ENCODE measurements at places on chromosomes 7 and 10. TPM values are rescaled to one million over a fixed set of nuclear protein-coding genes. Genes with fewer than 3 reads are reported as not detected.

GRCh38 chr7:137957887-137958286, 44.0 kb downstream of the CREB3L2 start:
- DNase-seq = peak; percentile 70

DNA sequence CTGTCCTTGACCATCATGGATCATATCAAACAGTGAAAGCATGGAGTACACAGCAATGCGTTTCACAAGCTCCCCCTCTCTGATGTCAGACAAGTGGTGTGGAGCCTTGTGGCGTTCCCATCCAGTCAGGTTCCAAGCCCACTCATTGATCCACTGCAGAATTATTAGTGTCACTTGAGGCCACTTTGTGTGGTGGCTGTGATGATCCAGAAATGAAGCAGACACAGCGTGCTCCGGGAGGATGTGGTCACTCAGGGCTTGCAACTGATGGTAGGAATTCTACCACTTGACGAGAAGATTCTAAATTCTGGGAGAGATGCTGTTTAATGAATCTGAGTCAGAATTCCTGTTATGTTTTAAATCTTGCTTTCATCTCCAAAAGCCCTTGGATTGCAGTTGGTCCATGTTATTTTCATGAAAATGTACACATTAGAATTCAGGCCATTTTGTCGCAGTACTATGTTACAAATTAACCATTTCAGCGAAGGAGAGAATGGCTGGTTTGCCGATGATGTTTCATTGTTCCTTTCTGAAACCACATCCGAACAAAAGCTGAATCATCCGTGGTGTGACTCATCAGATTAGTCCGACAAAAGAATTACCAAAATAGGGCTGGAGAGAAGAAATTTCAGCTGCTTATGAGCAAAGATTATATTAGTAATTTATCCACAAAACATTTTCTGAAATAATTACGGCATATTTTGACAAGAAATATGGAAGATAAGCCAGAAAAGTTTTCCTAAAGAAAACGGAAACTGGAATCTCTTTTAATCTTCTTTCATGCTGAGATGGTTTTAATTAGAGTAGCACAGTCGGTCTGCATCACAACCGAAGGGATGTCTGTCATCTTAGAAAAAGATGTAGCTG, 48.1 kb downstream of the INSYN2A start:
- DNase-seq = no peak

GRCh38 chr10:69845574-69846292, 44.0 kb downstream of the COL13A1 start:
- DNase-seq = peak; percentile 90

GRCh38 chr7:22561895-22562593, 62.1 kb upstream of the STEAP1B start:
- DNase-seq = no peak

DNA sequence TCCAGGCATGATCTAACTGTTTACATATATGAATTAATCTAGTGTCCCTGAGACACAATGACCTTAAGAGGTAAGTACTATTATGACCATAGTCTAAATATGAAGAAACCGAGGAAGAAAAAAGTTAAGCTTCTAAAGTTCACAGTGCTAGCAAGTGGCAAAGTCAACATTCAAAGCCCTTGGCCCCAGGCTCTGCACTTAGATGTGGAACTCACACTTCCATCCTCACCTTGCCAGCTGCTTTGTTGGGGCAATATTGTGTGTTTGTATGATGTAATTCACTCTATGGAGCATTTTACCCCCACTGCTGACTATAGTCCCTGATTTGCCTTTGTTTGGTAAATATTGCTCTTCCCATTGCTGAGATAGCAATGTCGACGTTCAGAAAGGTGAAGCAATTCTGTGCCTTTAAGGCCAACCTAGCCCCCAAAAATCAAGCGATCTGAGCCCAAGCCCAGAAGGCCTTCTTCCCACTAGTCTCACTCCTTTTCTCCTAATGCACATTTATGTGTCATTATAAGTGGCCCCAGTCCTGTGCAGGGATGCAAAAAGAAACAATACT, 487.6 kb upstream of the ZMIZ1 start:
- no peak for DNase-seq

GRCh38 chr10:116417821-116418220, 9.8 kb upstream of the PNLIPRP3 start:
- DNase-seq = no peak

GRCh38 chr7:33794419-33794818, 110.9 kb upstream of the BMPER start:
- DNase-seq = no peak

- DNase-seq = no peak
Observed at GRCh38 chr7:73340514-73340913, 12.6 kb downstream of the FKBP6 start.

DNA sequence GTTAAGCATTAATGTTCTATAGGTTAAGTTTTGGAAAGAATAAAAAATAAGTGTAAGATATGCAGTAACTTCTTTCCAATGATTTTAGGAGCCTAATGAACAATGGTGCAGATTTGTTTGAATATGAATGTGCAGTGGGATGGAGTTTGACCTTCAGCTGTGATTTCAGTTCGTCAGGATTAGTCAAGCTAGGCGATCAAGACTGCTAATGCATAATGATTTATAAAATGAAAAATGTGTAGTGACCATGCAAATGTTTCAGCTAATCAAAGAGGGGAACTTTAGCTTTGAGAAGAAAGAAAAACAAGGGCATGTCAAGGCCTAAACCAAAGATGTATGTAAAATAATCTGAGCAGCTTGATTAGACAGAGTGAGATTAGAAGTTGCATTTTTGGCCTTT, 208.5 kb downstream of the FOXP2 start:
- no peak for DNase-seq

DNA sequence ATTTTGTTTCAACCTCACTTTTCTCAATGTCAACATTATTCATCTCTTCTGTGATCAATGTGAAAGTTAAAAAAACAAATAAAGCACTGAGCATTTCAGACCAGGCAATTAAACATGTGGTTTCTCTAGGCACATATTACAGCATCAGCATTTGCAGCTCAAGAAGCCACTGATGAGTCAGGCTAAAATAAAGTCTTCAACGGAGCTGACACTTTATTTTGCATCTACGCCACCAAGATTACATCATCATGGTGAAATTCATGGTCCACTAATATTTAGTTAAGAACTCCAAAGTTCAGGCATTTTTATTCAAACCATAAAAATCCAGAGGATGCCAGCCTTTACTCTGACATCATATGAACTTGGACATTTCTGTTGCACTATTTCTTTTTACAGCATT, 33.0 kb downstream of the MAGI2 start:
- DNase-seq = no peak

DNA sequence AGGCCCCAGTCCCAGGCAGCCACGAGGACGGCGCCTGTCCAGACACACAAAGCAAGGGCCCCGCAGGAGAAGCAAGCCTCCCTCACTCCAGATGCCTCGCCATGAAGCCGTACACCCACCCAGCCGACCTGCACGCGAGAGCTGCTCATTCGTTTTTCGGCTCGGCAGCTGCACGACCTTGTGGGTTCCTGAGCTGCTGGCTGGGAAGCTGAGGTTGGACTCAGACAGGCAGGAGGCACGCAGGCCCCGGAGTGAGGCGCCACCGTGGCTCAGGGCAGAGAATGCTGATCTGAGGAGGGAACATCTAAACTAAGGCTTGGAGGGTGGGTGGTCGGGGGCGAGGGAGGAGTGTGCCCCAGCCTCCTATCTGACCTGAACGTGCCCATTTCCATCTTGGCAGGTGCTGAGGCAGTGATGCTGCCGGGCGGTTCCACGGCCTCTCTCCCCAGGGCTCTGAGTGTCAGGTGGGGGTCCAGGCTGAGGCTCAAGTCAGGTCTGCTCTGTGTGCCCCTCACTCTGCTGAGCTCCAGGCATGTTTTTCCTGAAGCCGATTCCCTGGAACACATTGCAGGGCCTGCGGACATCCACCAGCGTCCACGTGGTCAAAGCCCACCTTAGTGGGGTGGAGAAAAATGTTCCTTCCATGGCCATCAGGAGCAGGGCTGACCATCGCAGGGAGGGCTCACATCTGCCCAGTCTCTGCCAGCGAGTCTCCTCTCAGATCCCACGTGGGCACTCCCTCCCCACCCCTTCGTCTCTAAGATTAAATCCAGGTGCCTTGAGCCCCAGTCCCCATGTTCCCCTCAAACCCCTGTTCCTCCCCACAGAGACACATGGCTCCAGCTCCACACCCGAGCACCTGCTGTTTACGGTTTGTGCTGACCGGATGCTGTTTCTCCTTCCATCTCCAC, 28.1 kb upstream of the FAM20C start:
- DNase-seq = no peak

- no peak for DNase-seq
Observed at GRCh38 chr10:5070648-5071410, 23.4 kb upstream of the AKR1C3 start.

- DNase-seq = no peak
Observed at GRCh38 chr7:65992526-65992925, 10.5 kb upstream of the GUSB start.

DNA sequence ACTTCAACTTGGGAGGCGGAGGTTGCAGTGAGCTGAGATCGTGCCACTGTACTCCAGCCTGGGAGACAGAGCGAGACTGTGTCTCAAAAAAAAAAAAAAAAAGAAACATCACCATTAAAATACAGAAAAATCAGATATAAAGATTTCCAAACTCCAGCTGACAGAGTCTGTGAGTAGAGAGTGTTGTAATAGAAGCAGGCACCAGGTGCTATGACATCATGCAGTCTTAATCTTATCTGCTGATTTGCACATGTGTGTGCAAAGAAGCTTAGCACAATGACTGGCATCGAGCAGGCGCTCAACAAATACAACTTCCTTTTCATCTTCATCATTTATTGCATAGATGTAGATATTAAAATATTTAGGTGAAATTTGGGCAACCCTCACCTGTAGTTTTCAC, 92.2 kb downstream of the PRKCQ start:
- no peak for DNase-seq

- DNase-seq = no peak
Observed at GRCh38 chr7:137987563-137987962, 14.3 kb downstream of the CREB3L2 start.

GRCh38 chr10:110163192-110163773, 44.1 kb upstream of the MXI1 start:
- DNase-seq = no peak

PTPRN2 gene
- 0.74 TPM for polyA plus RNA-seq

LRRN3 gene
- polyA plus RNA-seq = 0.82 TPM

TFEC gene
- 0.15 TPM for polyA plus RNA-seq

SEPTIN14 gene
- polyA plus RNA-seq = not detected

SYCE1 gene
- polyA plus RNA-seq = 0.30 TPM
